ENCODE measurements at places on chromosomes 11 and 22. TPM values are rescaled to one million over a fixed set of nuclear protein-coding genes. Genes with fewer than 3 reads are reported as not detected.

OR2D2 gene
- total RNA-seq: 0.20 TPM

SERPING1 gene
- total RNA-seq: 3.4 TPM

DNA sequence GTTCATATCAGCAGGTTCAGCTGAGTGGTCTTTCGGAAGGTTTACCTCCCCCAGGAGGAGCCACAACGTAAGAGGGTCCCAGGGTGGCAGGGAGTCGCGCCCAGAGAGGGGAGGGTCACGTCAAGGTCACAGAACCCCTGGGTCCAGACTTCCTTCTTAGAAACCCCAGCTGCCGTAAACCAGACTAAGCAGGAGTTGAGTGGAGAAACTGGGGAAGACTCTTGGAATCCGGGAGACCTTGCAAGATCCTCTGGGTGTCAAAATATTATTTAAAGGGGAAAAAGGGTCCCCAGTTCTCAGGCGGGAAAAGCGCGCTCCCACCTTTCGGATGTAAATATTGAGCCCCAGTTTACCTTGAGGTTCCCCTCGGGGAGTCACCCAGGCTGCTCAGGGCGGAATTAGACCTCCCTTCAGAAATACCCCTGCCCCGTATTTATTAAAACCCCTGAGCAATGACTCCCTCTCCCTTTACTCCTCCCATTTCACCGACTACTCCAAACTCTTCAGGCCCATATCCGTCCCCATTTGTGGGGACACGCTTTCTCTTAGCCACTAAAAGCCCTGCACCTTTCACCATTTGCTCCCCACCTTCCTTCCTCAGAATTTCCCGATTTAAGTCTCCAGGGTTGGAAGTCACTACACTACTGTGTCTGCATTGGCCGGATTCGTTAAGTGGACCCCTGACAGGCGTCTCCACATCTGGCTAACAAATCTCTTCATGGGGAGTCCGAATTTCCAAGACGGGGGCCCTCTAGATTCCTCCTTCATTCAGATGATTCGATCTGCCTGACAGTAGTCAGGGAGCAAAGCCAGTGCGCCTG lies 4.2 kb downstream of the SLC17A6 start:
- H3K4me3 ChIP-seq: no peak overlapping the region
- DNase-seq: no peak
- no peak overlapping the region for H3K27ac ChIP-seq
- no peaks in the 10 kb centered on the region for H3K4me1 ChIP-seq
- H3K27me3 ChIP-seq: no peaks in the 10 kb centered on the region
- H3K36me3 ChIP-seq: no peaks in the 10 kb centered on the region

- no peak for DNase-seq
- no peaks in the 10 kb centered on the region for H3K36me3 ChIP-seq
- H3K27ac ChIP-seq: no peak overlapping the region
- H3K4me3 ChIP-seq: no peak overlapping the region
- no peaks in the 10 kb centered on the region for H3K4me1 ChIP-seq
These were observed 194.2 kb downstream of the AASDHPPT start for GRCh38 chr11:106271686-106272085.

GRCh38 chr22:21592422-21592821 lies 24.9 kb downstream of the UBE2L3 start:
- H3K27ac ChIP-seq: no peak overlapping the region
- H3K4me1 ChIP-seq: no peaks in the 10 kb centered on the region
- DNase-seq: no peak
- H3K36me3 ChIP-seq: peaks cover 36% of the 10 kb centered on the region
- H3K27me3 ChIP-seq: no peaks in the 10 kb centered on the region

GRCh38 chr22:46511151-46512038 lies 26.0 kb downstream of the CELSR1 start:
- DNase-seq: no peak
- H3K4me1 ChIP-seq: peaks cover 9% of the 10 kb centered on the region
- H3K36me3 ChIP-seq: no peaks in the 10 kb centered on the region
- H3K4me3 ChIP-seq: no peak overlapping the region
- H3K27me3 ChIP-seq: no peaks in the 10 kb centered on the region

DNA sequence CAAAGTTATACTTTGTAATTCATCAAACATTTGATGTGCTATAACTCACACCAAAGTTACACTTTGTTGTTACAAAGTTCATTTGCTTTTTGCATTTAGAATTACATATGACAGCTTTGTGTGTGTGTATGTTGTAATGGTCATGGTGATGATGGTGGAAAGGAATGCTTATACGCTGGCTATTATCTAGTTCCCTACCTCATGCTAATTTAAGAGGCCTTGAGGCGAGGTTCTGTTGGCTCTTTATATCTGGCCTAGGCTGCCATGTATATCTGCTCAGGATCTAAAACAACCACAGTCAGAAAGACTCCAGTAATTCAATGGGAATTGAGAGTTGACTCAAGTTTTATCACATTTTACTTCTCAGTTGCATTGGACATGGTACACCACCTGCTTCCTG lies 123.4 kb downstream of the SLC17A6 start:
- no peaks in the 10 kb centered on the region for H3K27me3 ChIP-seq
- DNase-seq: no peak
- H3K4me1 ChIP-seq: peaks cover 1% of the 10 kb centered on the region
- H3K4me3 ChIP-seq: no peak overlapping the region
- H3K27ac ChIP-seq: no peak overlapping the region
- no peaks in the 10 kb centered on the region for H3K36me3 ChIP-seq
